Hippocampal formation (tissue), 2 donors: ENCODE measurements at places on chromosomes 13 and 19.

GRCh38 chr19:621819-622218 is 11.5 kb downstream of the POLRMT start:
- DNase-seq = no peak

DNA sequence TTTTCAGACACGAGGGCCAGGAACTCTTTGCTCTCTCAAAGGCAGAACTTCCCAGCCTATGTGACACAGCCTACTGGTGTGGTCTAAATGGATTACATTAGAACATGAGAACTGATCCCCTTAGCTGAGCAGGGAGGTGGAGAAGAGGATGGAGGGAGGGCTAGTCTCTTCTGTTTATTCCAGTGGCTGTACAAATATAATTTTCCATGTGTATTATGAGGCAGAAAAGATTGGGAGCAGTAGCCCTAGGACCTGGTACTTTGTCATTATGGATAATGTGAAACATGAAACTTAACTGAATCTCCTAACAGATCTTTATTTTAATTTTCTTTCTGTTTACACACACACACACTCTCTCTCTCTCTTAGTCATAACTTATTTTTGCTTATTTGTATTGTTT is 82.1 kb downstream of the WDFY2 start:
- DNase-seq = no peak

- no peak for DNase-seq
Measured at GRCh38 chr19:3950871-3951861, 18.3 kb downstream of the NMRK2 start.

DNA sequence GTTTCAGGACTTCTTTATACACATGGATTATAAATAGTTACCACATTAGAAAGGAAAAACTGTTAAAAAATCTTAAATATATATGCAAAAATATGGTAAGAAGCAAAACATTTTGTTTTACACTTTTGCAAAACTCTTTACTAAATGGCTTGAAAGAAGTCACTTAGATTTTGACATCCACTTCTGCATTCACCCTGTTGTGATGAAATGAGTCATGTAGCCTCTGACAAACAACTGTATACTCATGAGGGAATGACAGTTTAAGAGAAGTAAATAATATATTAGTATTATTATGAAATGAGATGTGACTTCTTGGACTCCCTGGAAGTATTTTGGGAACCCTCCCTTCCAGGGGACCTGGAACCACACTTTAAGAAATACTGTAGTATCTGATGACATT is 275.6 kb downstream of the DACH1 start:
- no peak for DNase-seq

- no peak for DNase-seq
Measured at GRCh38 chr19:29620931-29621351, 14.9 kb downstream of the POP4 start.

DNA sequence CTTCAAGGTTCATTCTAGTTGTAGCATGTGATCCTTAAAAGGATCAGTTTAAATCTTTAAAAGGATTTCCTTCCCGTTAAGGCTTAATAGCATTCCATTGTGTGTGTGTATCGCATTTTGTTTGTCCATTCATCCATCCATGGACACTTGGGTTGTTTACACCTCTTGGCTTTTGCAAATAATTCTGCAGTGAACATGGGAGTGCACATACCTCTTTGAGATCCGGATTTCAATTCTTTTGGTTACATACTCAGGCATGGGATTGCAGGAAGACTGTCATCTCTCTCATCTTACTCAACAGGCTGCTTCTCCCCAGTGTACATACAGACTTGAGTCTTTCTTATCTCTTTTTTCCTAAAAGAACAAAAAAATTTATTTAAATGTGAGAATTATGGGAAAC is 1.2 kb downstream of the RNF113B start:
- DNase-seq = no peak
